ENCODE measurements at places on chromosomes 16 and 17.
A peak's percentile ranks its signal among the peaks of the same experiment; 100 is the strongest.

- no peak for DNase-seq
These were observed 56.6 kb downstream of the LYRM1 start for GRCh38 chr16:20957153-20957552.

DNA sequence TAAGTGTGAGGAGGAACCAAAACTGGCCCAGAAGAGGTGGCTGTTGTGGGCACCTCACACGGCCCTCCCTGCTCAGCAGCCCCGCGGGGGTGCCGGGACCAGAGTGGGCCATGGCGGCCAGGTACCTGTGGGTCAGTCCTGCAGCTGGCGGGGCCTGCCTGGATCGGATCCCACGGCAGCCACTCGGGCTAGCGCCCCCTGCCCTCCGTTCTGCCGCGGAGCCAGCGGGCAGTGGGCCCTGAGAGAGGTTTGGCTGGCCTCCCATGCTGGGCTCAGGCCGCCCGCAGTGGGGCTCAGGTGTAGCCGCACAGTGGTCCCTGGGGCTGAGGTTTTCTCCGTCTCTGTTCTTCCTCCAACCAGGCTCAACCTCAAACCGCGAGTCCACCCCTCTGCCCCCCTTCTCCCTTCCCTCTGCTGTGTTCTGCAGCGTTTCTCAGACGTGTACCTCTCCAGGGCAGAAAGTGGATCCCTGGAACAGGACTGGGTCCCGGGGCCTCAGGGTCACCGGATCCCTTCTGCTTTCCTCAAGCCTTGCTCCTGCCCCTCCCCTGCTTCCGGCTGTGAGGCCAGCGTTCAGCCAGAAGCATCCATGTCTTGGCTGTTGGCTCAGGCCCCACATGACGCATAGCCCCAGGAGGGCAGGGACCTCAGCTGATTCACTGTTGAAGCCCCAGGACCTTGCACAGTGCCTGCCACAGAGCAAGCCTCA lies 28.6 kb upstream of the ITGA3 start:
- peak; percentile 47 for DNase-seq

DNA sequence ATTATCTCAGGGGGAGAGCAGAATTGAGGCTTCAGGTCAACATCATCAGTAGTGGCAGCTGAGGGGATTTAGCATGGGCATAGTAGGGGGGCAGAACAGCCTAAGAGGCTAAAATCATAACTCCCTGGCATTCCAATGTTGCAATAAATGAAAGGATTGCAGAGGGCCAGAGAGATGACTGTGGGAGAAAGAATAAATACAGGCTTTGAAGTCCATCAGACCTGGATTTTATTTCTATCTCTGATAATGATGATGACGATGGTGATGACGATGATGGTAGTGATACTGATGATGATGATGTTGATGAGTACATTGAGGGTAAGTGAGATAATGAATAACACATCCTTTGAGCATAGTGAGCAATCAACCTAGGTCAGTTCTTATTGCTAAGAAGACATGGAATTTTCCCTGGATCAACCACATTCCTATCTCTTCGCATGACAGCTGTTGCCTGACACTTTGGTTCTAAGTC lies 107.4 kb upstream of the CDH11 start:
- no peak for DNase-seq

DNA sequence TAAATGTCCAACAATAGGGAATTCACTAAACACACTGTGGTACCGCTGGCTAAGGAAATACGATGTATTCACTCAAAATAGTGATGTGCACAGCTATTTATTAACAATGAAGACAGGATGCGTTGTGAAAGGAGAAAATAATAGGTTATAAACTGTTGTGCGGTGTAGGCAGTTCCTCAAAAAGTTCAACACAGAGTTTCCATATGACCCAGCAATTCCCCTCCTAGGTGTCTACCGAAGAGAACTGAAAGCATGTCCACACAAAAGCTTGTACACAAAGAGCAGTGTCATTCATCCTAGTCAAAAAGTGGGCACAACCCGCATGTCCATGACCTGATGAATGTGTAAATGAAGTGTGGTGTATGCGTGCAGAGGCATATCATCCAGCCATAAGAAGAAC lies 1.2 kb upstream of the CES1 start:
- DNase-seq = peak; percentile 97

DNA sequence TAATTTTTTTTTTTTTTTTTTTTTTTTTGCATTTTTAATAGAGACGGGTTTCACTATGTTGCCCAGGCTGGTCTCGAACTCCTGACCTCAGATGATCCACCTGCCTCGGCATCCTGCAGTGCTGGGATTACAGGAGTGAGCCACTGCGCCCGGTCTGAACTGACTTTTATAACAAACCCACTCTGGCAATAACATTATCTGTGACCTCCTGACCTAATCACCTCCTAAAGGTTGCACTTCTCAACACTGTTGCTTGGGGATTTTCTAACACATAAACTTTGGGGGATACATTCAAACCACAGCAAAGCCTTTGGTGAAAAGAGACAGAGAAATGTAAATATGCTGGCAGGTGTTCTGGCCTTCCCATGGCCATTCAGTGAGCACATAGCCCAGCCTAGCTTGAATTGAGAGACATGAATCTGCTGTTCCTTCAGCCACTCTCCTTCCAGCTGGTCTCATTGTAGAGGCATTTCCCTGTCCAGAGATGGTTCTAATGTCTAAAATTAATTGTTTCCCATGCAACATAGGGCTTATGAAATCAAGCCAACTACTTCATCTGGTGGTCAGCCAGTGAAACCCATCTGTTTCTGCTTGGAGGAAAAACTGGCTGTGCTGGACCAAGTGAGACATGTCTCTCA lies 28.3 kb downstream of the LYRM1 start:
- no peak for DNase-seq

- DNase-seq = no peak
These were observed 29.9 kb upstream of the FOXF1 start for GRCh38 chr16:86480444-86480843.

DNA sequence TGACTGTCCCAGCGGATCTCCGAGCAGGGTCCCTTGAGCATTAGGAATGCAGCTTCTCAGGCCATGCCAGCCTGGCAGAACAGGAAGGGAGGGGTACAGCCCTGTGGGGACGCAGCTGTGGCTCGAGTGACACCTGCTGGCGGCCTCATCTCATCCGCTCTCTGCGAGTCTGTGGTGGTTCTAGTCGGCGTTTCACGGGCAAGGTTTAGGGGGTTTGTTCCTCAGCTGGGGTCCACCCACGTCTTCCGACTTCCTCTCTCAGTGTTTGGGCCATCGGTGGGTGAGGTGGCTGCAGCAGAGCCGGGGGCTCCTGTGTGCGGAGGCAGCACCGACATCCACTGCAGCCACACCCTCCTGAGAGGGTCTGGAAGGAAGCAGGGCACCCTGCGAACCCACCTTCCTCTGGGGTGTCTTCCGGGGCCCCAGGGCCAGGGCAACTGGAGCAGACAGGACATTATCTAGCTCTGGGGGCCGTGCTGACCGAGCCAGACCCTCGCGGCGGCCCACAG lies 33.3 kb downstream of the JPH3 start:
- peak; percentile 61 for DNase-seq

DNA sequence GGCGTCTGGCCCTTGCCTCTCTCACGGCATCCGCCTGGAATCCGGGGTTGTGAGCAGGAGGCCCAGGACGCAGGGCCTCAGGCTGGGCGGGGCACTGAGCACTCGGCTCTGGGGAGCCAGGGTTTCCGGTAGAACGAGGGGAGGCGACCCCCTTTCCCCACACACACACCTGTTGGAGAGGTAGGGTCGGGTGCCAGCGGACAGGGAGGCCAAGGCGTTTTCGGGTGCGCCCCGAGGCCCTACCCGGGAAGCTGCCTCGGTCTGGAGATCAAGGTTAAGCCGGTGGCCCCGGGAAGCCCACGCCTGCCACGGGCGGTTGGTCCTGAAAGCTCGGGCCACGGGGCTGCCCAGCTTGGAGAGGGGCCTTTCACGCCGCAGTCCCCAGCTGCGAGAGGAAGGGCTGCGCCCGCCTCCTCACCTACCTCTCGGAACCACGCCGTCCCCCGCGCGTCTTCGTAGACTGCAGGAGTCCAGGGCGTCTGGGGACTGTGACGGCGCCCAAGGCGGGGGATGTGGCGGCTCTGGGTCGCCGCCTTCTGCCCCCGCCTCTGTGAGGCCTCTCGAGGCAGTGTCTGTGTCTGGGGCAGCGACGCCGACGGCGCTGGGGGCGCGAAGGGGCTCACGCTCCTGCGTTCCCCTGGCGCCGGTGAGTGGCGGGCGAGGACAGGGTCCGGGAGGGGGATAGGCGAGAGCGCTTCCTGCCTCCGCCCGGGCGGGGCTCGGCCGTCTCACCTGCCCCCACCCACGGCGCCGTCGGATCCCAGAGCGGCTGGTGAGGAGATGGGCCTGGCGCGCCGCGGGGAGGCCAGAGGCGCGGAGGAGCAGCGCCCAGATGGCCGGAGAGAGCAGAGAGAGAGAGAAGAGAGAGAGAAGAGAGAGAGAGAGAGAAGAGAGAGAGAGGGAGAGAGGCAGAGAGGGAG lies 20.3 kb upstream of the HOXB9 start:
- no peak for DNase-seq

GRCh38 chr16:87086156-87086555 lies 231.0 kb downstream of the C16orf95 start:
- DNase-seq = no peak

DNA sequence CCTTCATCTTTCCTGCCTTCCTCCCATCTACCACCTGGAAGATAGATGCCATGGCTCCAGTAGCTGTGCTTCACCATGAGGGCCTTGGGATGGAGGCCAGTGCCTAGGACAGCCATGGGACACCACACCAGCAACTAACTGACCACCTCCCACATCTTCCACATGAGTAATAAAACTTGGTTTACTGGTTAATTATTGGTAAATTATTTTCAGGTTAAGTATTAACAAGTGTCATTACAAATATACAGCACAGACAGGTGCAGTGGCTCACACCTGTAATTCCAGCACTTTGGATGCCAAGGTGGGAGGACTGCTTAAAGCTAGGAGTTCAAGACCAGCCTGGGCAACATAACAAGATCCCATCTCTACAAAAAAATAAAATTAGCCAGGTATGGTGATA lies 14.0 kb downstream of the CDIP1 start:
- no peak for DNase-seq

GRCh38 chr17:1077986-1078711 lies 81.2 kb downstream of the TIMM22 start:
- no peak for DNase-seq

- DNase-seq = no peak
These were observed 82.2 kb downstream of the MYO1D start for GRCh38 chr17:32794533-32795246.
